ENCODE measurements at places on chromosomes 6 and 20.

GRCh38 chr20:5030348-5031205 is 29.3 kb upstream of the SLC23A2 start:
- no peak for DNase-seq

DNA sequence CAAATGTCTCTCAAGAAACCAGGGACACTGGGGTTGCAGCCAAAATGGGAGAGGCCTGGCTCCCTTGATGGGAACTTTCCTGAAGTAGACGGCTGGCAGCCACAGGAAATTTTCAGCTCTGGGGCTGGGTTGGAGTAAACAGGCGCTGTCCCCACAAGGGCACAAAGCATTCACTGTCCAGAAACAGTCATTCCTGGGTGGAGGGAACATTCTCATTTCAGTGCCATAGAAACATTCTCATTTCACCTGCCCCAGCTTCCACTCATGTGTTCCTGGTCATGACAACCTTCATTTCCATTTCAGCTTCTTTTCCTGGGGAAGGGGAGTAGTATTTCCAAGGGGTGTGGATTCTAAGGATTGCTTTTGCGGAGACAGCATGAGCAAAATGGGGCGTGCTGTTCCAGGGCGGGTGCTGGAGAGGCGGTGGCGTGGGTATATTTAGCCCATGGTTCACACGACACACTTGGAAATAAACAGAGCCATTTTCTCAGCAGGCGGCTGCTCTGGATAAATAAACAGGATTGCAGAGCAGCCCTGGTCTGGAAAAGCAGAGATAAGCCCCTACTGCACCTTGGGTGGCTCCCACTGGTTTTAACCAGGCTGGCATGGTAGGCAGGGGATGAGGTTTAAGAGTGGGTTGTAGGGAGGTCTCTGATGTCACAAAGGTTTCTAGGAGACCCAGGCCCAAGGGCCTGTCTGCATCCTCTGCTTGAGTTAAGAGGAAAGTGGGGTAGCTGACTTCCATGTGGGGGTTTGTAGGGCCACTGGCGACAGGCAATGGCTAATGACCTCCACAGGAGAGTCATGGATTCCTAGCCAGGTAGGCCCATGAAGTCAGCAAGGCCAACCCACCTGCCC is 32.9 kb downstream of the COX4I2 start:
- DNase-seq = no peak

DNA sequence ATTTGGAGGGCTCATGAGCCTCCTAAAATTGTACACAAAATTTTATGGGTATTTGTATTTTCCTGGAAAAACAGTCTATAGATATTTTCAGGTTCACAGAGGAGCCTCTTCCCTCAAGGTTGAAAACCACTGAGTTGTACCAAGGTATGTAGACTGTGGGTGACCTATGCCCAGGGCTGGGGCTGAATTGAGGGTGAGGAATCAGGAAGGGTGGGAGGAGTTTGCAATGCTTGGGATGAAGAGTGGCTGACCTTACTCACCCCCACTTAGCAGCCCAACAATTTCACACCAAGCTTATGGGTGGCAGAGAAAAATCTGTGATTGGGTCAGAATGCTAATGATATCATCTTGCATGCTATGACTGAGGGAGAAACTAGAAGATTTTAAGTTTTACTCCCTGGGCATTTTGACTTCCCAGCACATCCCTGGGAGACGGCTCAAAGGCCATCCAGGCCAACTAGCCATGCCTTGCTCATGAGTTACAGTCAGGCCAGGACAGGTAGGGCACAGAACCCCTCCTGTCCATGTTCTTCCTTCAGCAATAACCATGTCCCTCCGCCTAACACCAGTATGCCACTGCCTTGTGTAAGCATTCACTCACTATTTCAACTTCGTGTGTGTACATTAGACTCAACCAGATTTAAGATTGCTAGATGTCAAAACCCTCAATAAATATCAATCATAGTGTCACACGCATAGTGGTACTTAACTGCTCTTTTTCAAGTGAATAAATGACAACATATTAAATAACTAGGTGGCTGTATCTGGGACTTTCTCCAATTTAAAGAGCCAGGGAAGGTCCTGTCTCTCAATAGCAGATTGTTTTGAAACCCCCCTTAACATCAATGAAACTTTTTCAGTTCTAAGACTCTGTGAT is 16.6 kb downstream of the ADTRP start:
- no peak for DNase-seq

DNA sequence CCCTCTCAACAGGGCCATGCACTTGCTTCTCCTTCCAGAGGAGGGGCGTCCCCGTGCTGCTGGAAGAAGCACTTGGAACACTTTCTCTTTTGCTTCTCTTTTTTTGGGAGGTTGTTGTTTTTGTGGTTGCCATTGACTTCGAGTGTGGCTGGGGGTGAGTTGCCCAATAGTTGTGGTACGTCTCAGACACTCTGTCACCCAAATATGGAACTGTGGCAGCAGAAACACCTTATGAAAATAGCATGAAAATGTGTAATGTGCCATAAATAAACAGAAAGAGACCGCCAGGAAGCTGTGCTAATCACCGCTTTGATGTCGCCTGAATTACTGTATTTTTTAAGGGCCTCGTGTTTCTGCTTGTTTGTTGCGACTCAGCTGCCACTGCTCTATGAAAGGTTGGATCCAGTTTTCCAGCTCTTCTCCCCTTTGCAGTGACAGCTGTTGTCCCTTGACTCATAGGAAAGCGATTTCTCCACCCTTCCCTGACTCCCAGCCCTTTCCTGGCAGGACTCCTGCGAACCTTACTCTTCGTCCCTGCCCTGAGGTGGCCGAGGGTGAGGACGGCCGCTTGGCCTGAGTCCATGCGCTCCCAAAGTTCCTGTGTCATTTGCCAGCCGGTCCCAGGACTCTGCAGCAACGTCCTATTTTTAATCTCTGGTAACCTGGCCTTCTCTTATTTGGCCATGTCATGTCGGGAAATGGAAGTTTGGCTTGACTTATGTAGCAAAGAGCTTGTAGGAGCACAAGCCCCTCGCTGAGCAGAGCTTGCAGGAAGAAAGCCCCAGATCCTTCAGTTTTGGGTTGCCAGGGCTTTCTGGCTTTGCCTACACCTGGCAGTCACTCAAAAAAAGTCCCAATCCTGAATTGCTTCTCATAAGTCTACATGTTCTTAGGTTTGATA is 694.6 kb downstream of the QKI start:
- no peak for DNase-seq

GRCh38 chr6:52543729-52544601 is 32.9 kb downstream of the TRAM2 start:
- no peak for DNase-seq
